ENCODE measurements at places on chromosomes 16 and 17.
A peak's percentile ranks its signal among the peaks of the same experiment; 100 is the strongest.

DNA sequence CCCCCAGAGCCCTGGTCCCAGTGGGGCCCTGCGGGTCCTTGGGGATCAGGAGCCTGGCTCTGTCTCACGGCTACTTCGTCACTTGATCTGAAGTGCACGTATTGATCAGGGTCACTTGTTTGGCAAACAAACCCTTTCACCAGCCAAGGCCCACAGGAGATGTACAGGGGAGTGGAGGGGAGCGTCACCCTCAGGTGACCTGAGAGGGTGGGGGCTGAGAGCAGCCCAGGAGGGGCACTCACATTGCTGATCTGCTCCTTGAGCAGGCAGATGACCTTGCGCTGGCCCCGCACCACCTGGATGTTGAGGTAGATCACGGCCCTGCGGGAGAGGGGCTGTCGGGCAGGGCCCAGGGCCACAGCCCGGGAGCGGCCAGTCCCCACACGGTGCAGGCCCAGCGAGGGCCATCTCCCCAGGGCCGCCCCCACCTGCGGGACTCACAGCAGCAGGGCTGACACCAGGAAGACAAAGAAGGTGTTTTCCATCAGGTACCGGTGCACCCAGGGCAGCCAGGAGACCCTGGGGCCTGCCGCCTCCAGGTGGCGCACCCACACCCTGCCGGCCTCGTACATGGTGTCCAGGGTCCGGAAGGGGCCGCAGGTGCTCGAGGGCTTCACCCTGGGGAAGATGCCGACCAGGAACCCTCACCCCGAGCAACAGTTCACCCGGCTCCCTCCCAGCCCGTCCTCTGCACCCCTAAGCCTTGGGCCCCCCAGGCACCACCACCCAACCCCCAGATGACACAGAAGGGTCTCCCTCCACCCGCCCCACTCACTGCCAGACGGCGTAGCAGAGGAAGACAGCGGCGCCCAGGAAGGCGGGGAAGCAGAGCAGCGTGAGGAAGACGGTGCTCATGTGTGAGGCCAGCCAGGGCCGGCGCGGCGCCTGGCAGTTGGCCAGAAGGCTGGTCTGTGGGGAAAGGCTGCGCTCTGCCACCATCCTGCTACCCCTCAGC lies 11.3 kb downstream of the TMC6 start:
- DNase-seq: no peak

DNA sequence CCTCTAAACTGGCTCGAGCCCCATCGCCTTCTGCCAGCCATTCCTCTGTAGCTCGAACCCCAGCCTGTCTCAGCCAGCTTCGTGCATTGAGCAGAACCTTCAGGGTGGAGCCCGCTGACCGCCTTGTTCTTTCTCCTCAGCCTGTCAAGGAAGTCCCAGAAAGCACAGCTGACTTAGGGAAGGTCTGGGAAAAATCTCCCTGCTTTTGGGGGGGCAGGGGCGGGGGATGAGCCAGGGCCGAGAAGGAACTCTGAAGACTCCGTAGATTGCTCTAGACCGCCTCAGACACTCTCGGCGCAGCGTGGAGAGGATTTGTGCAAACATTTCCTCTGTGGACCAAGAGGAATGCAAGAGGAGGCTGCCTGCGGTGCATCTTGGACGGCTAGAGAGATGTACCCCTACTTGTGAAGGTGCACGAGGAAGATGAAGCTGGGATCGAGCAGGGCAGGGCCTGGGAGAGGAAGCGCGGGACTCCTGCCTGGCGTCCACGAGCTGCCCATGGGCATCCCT lies at the start of gene GLP2R:
Gene GLP2R, plus strand, starts transcription at position 284 of the 510 bp plus-strand sequence. Its CDS starts 140 bp downstream, at position 424.
- DNase-seq: no peak

- no peak for DNase-seq
Measured at GRCh38 chr17:75371981-75372380, 33.5 kb downstream of the GRB2 start.

DNA sequence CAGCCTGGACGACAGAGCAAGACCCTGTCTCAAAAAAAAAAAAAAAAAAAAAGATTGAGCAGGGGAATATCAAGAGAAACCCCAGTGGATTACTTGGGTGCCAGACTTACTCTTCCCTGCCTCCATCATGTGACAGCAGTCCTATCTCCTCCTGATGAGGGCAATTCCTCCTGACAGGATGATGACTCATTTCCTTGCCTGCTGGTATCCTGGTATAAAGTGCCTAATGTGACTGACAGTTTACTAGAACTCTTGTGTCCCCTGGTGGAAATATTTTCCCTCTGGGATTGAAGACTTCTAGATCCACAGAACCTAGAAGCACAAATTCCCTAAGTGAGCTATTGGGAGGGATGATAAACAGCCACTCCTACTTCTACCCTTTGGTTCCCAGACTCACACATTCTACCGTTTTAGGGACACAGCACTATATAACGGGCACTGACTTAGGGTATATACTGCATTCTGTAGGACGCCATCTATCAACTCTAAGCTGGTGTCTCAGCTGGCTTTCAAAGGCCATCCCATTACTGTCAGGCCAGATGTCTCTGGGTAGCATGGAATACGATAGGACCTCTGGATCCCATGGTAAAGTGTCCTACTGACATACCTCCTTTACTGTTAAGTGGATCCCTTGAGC lies 114.6 kb upstream of the MED13 start:
- peak; percentile 34 for DNase-seq

- DNase-seq: no peak
Measured at GRCh38 chr17:50923611-50924010, 57.5 kb upstream of the TOB1 start.

GRCh38 chr16:90023078-90023447 lies 3.8 kb upstream of the DBNDD1 start:
- DNase-seq: no peak

DNA sequence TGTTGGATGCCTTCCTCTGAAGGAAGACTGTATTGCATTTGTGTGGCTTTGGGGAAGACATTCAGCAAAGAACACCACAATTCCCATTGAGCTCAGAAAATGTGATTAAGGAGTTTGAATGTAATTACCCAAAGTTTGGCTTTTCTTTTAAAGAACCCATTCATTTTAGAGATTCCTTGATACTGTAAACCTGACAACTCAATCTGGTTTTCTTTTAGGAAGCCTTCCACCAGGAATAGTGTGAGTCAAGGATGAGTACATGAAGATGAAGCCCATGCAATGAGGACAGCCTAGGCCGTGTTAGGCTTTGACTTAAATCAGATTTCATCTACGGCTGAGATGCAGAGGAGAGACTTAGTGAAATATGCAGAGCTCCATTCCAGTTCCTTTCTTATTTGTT lies 271.7 kb upstream of the TBX2 start:
- DNase-seq: no peak

DNA sequence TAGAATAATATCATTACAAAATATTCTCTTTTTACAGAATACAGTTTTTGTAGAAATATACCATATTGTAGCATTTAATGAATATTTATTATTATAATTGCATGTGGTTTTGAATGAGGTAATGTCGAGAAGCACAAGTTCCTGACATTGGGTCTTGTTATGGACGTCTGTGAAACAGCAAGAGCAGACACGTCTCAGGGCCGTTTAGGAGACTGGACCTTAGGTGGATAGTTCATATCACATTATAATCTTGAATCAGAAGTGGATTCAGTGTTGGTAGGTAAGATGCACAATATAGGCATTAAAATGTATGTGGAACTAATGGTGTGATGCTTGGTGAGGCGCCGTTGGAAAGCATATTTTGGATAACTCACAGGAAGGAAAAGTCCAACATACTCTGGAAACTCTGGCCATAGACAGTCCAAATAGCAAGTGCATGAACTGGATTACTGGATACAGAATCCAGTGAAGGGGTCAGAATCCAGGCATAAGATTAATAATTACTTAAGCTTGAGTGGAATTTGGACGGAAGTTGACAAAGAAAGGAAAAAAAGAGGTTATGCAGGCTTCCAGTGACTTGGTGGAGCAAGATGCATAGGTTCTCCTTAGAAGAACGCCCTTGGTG lies 17.2 kb downstream of the ABCA8 start:
- no peak for DNase-seq

GRCh38 chr17:43940630-43941029 lies 1.6 kb downstream of the PPY start:
- DNase-seq: peak; percentile 42

- DNase-seq: no peak
Measured at GRCh38 chr17:1693339-1693738, 8.7 kb upstream of the PRPF8 start.

DNA sequence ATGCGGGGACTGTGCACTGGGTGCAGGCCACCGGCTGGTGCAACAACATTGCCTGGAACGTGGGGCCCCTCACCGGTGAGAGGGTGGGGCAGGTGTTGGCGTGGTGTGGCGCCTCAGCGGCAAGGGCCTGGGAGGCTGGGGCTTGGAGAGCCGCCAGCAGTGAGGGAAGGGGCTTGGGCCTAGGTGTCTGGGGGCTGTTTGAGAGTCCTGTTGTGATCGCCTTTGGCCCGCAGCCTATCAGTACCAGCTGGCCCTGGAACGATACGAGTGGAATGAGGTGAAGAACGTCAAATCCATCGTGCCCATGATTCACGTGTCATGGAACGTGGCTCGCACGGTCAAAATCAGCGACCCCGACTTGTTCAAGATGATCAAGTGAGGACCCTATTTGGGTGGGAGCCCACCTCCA lies 2.6 kb upstream of the TMEM88 start:
- DNase-seq: peak; percentile 49

- no peak for DNase-seq
Measured at GRCh38 chr16:67766291-67766690, 40.1 kb downstream of the RANBP10 start.

- DNase-seq: peak; percentile 52
Measured at GRCh38 chr17:40818343-40818732, 4.1 kb downstream of the KRT10 start.

- peak; percentile 92 for DNase-seq
Measured at GRCh38 chr17:28728364-28729200, at the start of gene NEK8. Gene NEK8 (plus strand): TSS chr17:28728788. CDS start chr17:28728814, 26 bp downstream.

GRCh38 chr17:67488161-67488560 lies 111.1 kb downstream of the PITPNC1 start:
- DNase-seq: no peak

DNA sequence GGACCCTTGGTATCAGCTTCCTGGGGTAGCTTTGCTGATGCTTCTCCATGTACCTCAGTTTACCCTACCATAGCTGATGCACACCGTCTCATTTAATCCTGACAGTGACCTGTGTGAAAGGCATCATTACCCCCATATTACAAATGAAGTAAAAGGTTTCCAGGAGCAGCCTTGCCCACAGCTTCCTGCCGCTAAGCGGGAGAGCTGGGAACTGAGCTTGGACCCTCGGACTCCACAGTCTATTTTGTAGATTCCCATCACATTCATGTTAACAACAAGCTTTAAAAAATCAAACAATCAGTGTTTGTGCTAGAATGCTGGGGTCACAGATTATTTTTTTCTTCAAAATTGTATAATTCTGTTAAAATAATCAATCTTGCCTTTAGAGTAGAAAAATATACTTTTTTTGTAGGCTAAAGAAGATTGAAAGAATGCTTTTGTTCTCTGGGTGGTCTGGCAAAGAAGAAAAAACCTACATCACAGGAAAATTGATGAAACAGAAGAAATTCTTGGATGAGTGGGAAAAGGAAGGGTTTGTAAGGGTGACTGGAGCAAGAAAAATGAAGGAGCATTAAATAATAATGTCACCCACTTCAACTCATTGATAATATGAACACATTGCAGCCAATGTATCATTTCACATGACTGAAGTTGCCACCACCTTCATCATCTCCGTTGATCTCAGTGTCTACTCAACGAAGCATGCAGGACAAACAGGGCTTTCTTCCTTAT lies 9.5 kb upstream of the USP10 start:
- DNase-seq: no peak

- DNase-seq: no peak
Measured at GRCh38 chr17:28506763-28507487, 777 bp downstream of the FOXN1 start.

DNA sequence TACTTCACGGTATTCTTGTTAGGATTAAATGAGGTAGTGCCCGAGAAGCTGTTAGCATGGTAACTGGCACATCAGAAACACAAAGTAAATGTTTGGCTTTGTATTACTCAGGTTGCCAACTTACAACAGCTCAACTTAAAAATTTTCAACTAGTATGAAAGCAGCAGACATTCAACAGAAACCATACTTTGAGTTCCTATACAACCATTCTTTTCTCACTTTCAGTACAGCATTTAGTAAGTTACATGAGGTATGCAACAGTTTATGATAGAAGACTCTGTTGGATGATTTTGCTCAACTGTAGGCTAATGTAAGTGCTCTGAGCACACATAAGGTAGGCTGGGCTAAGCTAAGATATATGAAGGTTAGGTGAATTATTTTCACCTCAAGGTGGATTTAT lies 7.7 kb downstream of the CENPN start:
- DNase-seq: no peak

- DNase-seq: no peak
Measured at GRCh38 chr17:4574448-4575045, 9.8 kb upstream of the SMTNL2 start.

DNA sequence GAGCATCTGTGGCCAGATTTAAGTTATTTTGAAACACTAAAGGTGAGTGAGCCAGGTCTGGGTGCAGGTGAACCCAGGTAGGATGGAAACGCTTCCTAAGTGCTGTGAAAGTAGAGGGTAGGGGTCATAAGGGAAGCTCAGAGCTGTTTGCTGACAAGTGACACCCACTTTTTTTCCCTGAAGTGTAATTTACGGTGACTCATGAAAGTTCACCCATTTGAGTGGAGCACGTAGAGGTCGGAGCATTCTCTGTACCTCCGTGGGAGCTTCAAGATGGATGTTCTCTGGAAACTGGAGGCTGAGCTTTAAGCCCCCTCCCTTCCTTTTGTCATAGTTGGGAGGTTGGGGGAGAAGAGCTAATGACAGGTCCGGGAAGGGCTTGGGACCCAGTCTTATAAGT lies 44.3 kb downstream of the MPRIP start:
- DNase-seq: no peak

- DNase-seq: no peak
Measured at GRCh38 chr17:32020943-32021614, 13.9 kb downstream of the LRRC37B start.

GRCh38 chr17:16298140-16298662 lies 55.1 kb downstream of the CENPV start:
- peak; percentile 53 for DNase-seq

DNA sequence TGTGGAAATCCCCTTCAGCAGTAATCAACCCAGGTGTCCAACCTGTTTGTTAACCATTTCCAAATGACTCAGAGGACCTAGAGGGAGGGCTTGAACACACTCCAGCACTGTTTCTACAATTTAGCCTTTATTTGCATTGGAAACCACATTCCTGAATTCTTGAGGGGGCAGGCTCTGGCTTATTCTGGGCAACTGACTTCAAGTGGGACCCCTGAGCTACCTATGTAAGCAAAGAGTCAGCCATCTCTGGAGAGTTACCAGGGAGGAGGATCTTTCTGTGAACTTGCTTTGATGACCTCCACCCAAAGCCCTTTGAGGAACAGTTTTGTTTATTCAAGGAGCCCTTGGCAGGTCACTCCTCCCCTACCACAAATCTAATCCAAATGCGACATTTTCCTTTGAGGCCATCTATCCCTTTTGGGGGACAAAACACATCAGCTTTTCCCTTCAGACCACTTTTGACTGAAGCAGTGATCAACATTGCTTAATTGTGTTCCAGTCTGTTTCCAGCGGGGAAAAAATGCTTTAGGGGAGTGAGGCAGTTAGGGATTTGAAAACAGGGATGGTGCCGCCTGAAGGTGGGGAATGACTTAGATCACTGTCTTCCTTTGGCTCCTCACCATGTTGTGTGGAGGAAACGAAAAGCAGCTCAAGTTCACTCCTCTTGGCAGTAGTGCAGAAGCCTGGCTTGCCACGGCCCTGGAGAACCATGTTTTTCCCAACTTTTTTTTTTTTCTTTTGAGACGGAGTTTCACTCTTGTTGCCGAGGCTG lies 46.2 kb downstream of the TUBD1 start:
- no peak for DNase-seq
